Activated CD4-positive, alpha-beta T cell treated with anti-CD3 and anti-CD28 coated beads for 24 hours (primary cell): ENCODE measurements at places on chromosomes 6 and 20.

DNA sequence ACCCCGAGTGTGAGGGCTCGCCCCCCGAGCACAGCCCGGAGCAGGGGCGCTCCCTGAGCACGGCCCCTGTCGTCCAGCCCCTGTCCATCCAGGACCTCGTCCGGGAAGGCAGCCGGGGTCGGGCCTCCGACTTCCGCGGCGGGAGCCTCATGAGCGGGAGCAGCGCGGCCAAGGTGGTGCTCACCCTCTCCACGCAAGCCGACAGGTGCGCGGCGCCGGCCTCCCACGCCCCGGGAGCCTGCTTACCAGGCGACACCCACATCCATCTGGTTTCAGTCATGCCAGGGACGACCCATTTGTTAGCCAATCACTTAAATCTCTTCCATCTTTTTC, 73.5 kb upstream of the PBOV1 start:
- no peak for DNase-seq

GRCh38 chr6:156774863-156775405, 2.2 kb upstream of the ARID1B start:
- no peak for DNase-seq

DNA sequence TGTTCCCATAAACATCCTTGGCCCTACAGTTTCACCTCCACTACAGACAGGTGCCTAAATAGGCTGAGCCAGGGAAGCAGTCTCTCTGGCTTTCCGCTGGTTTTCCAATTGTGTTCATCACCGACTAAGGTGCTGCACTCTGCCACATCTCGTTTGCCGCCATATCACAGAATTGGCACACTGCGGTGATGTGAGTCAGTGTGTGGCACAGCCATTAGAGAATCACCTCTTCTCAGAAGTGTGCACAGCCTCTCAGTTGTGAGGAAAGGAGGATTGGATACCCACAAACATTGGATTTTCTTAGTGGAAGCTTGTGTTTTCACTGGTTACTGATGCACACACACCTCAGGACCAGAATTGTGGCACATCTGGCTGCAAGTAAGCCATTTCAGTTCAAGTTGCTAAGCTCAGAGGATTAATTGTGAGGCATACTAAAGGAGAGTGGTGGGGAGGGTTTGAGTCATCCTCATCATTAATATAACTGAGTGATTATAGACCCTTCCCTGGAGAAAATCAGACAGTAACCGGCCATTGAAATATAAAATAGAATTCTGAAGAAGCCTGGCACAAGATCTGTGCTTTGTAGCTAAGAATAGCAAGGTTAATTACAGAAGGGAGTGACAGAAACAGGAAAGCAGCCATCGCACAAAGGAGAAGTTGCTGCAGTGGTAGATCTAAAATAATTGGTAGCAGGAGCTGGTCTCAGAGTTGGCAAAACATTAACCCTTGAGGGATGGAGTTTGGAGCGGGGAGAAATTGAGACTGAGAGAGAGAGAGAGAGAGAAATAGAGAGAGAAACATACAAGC, 506.9 kb downstream of the LMBRD1 start:
- DNase-seq: no peak

- DNase-seq: peak; percentile 51
These were observed 66.7 kb downstream of the RPP21 start for GRCh38 chr6:30411515-30412207.

DNA sequence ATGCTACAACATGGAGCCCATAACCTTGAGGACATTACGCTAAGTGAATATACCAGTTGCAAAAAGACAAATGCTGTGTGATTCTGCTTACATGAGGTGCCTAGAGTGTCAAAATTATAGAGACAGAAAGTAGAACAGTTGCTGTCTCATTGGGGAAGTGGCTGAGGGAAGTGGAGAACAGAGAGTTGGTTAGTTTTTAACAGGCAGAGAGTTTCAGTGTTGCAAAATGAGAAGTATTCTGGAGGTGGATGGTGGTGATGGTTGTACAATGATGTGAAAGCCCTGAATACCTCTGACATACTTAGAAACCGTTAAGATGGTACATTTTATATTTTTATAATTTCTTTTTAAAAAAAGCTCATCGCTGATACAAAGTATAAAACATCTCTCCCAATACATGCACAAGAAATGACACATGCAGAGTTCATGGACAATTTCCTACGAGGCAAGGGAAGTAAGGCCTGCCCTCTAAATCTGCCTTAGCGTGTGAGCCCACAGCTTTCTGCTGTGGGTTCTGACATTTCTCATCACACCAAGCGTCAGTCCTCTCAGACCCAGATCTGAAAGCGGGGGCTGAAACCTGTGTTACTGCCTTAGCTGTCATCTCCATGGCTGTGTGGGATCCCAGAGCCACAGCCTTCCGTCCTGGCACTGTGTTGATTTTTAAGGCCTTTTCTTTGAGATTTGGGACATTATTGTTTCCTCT, 126.0 kb downstream of the RNASET2 start:
- no peak for DNase-seq

GRCh38 chr6:168452685-168453377, 11.8 kb downstream of the SMOC2 start:
- no peak for DNase-seq

GRCh38 chr6:113859349-113860180, 2.4 kb downstream of the MARCKS start:
- DNase-seq: no peak

DNA sequence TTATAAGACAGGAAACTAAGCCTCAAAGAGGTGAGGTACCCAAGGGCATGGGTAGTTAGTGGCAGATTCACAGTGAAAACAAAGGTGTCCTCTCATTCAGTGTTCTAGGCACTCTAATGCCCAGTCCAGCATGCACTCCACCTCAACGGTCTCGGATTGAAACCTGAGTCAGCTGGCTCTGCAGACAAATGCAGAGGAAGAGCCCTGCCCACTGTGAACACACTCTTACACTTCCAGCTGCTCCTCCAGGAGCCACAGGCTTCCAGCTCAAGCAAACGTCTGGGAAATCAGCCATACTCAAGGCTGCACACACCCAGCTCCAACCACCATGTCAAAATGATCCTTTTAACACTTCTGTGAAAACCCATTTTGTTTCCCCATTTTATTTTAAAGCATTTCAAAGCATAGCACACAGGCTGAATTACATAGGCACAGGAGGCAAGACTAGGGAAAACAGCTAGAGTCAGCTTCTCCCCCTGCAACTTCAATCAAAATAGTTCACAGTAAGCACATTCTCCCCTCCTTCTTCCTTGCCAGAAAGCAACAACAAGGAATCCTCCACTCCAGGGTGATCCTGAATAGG, 3.0 kb upstream of the IL17A start:
- DNase-seq: no peak

- DNase-seq: no peak
These were observed 102.5 kb downstream of the SASH1 start for GRCh38 chr6:148445116-148445515.

- no peak for DNase-seq
These were observed 150.8 kb downstream of the ASCC3 start for GRCh38 chr6:100730001-100730980.

GRCh38 chr6:119250036-119250435, 99.5 kb downstream of the MAN1A1 start:
- DNase-seq: no peak

DNA sequence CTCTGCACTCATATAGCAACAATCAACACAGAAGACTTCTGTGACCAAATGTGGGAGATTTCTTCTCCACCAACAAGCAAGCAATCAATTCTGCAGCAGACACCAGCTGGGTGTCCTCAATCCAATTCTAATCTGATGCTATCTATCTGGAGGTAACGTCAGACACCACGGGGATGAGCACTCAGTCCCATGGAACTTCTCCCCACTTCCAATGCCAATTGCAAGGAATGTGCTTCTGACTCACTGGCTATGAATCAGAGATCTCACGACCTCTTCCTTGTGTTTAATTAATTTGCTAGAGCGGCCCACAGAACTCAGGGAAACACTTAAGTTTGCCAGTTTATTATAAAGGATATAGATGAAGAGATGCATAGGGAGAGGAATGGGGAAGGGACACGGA, 103.5 kb upstream of the SIRPG start:
- no peak for DNase-seq
